ENCODE measurements at places on chromosomes 7 and 10.

GRCh38 chr7:135714534-135715009 lies 13.4 kb downstream of the SLC13A4 start:
- DNase-seq, result no peak

DNA sequence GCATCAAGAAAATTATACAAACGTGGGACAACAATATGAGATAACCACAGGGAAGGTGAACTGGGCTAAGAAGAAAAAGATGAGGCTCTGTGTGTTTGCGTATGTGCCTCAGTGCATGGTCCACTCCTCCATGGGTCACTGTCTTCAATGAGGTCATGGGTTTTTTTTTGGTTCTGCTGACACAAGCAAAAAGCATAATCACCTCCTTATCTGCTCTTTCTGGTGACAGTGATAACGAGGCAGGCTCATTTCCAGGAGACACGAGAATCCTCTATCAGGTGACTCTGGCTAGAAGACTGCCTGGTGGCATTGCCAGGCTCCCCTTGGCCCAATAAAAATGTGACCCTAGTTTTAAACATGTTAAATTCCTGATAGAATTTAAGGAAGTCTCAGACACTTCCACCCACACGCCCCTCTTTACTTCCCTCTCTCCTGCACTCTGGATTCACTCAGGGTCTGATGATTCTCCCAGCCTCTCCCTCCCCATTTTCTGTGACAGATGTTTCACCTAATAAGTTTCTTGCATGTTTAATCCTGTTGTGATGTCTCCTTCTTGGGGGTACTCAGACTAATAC lies 35.3 kb upstream of the CDCA7L start:
- DNase-seq, result no peak

DNA sequence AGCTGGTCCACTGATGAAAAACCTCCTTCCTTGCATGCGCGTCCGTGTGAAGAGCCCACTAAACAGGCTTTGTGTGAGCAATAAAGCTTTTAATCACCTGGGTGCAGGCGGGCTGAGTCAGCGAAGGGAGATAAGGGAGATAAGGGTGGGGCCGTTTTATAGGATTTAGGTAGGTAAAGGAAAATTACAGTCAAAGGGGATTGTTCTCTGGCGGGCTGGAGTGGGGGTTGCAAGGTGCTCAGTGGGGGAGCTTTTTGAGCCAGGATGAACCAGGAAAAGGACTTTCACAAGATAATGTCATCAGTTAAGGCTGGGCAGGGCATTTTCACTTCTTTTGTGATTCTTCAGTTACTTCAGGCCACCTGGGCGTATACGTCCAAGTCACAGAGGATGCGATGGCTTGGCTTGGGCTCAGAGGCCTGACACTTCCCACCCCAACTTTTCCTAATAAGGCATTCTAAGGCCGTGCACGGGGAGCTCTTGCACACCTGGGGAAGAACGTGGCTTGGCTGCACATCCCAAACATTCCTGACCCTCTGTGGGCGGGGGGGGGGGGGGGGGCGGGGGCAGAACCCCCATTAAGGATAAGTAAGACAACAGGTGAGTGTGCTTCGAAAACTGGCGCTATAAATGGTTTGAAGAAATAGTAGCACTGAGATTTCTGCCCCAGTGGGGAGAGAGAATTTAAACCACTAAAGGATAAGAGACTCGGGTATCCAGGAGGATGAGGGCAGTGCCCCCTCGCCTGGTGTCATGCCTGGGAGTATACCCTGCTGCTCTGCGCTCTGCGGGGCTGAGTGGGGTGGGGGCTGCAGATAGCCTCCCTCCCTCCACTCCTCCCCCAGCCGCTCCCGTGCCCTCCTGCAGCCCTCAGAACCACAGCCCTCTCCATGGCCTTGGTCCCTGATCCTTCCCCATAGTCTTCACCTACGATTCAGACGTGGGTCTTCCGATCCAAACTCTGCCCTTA lies 217.6 kb downstream of the MLLT10 start:
- peak; percentile 3 for DNase-seq

GRCh38 chr10:67259319-67259929 lies 333.6 kb downstream of the LRRTM3 start:
- no peak for DNase-seq

GRCh38 chr7:1939434-1940401 lies 269.6 kb downstream of the ELFN1 start:
- DNase-seq, result no peak

DNA sequence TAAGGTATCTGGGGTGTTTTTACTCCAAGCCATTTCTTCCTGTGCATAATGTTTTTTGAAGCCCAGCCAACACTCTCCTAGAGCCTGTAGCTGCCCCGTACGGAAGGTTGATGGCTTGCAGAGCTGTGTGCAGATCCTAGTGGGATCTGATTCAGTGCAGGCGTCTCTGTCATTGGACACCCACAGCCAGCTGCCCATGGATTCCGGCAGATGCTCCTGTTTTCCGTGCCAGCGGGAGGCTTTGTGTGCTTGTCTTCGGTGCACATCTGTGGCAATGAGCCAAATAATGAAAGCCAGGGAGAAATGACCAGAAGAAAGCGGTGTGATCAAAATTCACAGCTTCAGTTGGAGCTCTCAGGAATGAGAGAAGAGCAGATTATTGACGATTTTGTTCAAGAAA lies 426.4 kb downstream of the TYW1 start:
- DNase-seq, result no peak

GRCh38 chr10:26219676-26220075 lies 3.1 kb downstream of the GAD2 start:
- DNase-seq, result no peak

DNA sequence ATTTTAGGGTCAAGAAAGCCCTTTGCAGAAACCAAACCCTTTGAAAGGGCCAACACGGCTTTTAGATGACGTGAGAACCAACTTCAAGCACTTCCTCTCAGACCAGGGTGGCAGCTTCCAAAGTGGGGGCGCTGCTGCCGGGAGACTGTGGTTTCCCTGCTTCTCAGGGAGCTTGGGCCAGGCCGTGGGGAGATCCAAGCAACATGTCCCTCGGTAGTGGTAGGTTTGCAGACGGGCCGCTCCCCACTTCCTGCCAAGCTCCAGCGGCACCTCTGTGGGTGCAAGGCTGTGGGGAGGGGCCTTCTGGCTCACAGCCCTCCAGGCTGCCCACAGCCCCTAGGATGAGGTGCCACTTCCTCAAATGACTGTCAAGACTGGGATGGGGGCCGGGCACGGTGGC lies 132.4 kb downstream of the FAM53B start:
- DNase-seq, result no peak

GRCh38 chr10:29613791-29614190 lies 21.0 kb downstream of the SVIL start:
- DNase-seq, result no peak

DNA sequence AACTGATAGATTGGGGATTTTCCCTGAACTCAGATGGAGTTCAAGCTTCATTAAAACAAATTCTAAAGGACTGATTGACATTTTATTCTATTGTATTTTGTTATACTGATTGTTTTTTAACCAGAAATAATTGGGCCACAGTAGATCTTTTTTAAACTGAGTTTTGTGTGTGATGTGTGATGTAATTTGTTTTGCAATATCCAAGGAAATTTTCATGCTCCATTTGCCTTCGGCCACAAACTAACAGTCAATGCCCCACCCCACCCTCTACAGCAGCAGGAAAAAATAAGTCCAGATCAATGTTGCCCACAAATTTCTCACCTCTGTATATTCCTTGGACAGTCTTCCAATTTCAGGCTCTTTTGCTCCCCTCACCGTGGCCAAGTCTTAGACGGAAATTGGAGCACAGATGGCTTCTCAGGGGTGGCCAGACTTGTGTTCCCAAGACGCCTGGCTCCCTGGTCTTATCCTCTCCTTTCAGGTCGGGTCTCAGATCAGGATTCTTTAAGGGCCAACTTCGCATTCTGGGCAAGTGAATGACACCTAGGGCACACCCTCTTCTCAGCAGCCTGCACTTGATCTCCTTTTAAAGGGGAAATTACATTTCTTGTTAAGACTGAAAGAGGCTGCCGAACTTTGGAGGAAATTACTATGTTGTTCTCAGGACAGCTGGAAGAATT lies at the start of gene SVOPL:
Gene SVOPL, minus strand, starts transcription at position 506 of the 680 bp plus-strand sequence. CDS start 22,317 bp downstream, outside the sequence.
- DNase-seq, result no peak

GRCh38 chr10:90798482-90798881 lies 59.4 kb downstream of the HTR7 start:
- DNase-seq, result no peak

GRCh38 chr10:97701438-97702069 lies 12.0 kb upstream of the MARVELD1 start:
- DNase-seq, result peak; percentile 48

- DNase-seq, result no peak
Measured at GRCh38 chr7:157827045-157827862, 490.4 kb downstream of the DNAJB6 start.

DNA sequence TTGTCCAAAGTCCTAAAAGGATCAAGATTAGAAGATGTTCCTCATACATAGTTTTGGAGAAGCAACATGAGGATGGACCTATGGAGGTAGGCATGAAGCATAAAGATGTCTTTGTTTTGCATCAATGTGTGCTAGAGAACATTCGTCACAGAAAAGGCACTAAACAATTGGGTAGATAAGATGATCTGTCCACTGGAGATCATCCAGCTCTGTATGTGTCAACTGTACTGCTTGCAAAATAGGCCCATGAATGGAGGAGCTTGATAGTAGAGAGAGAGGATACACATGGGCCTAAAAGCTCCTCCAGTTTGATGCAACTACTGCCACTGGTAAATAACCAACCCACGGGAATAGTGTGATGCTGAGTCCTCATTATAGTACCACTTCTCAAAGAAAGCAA lies 286.4 kb upstream of the HGF start:
- DNase-seq, result no peak
